AG04449 (cell line): ENCODE measurements at places on chromosomes 4 and X.

GRCh38 chrX:15973299-15973698 is 118.7 kb upstream of the AP1S2 start:
- no peak for DNase-seq

DNA sequence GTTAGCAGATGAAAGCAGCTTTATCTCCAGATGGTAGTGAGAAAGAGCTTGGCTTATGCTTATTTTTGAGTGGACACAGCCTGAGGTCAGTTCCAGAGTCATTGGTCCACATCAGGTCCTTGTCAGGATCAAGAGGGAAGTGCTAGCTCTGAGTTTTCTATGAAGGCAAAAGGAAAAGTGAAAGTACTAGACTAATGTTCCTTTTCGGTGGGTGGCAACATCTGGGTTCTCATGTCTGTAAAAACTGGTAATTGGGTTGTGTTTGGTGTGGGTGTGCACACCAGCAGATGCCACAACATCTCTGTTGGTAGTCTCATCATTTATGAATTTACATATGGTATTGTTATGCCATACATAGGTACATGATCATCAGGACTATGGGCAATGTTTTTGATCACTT is 210.5 kb downstream of the PWWP3B start:
- no peak for DNase-seq

DNA sequence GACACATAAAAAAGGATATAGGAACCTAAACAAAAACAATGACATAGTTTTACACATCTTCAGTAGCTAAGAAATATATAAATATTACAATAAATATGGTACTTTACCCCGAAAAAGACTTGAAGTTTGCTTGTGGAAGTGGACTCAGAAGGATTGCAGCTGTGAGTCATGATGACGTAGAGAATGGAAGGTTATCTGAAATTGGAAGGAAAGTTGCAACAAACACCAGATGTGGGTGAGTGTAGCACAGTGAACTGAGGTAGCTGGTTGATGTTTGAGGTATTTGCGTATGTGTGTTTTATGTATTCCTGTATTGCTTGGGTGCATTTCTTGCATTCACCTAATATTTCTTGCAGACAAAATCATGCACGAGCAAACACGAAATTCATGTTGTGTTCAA is 113.0 kb downstream of the ARX start:
- DNase-seq = no peak

DNA sequence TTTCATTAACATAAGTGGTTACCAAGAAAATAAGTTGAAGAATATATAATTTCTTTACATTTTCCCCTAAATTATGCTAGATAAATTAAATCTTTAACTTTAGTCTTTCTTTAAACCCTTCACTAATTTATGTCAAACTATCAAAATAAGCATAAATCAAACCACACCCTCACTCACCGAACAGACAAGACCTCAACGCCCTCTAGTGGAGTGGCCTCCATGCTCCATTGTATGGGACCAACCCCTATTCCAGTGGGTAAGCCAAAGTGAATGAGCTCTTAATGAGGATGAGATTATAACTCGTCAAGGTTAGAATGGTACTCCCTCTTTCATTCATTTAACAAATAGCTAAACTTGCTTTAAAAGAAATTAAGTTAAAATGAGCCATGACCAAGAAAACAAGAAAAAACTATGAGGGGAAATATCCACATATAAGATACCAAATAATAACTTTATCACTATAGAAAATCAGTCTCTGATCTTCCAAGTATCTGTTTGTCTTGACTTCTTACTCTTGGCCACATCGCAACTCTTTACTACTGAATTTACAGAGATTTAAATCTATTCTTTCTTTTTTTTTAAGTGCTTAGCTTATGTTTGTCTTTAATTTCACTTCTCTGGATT is 15.6 kb upstream of the BBS12 start:
- DNase-seq = no peak
